Esophagus squamous epithelium (tissue), 5 donors: ENCODE measurements at places on chromosomes 6 and 20. TPM values are rescaled to one million over a fixed set of nuclear protein-coding genes. Genes with fewer than 3 reads are reported as not detected.

DNA sequence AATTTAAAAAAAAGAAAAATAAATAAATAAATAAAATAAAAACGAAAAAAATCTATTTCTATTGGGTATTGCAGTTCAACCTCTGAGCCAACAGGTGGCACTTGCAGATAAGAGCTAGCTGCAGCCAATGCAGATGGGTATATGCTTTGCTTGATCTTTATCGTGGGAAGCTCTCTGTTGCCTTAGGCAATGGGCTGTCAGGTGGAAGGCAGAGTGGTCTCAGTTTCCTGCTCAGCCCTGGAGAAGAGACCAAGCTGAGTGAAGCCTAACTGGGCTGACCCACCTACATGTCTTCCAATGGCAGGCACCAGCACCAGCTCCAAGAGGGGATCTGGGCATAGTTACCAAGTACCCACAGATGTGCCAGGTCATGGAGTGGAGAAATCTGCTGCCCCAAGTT, 95.0 kb downstream of the AK9 start:
- no peak for DNase-seq

DNA sequence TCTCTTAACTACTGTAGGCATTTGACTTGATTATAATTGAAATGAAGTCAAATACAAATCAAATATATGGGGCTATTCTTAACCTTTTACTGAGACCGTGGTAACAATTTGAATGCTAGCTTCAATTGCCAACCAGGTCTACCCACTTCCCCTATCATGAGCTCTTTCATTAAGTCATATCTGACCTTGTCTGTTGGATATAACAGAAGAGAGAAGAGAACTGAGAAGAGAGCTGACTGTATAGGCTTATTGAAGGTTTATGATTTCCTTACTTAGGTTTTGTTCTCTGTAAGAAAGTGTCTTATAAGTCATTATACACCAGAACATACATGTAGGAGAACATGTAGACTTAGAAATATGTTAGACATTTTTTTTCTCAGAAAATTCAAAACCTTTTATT, 549.4 kb downstream of the COL12A1 start:
- DNase-seq: no peak

- no peak for DNase-seq
Measured at GRCh38 chr20:5222919-5223634, 93.7 kb downstream of the PROKR2 start.

DNA sequence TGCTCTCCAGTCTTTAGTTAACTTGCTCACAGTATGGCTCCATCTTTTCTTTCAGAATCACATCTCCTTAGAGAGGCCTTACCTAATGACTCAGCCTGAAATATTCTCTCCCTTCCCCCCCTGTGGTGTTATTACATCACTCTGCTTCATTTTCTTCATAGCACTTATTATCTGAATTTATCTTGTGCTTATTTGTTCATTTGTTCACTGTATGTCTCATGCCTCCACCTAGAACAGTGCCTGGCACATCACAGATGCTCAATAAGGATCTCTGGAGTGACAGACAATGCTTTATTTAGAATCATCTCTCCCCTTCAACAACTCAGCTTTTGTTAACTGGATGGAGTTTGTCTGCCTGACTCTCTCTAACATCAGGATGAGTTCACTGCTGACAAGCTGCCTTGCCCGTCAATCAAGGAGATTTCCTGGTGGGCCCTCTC, 96.6 kb upstream of the MAN1A1 start:
- no peak for DNase-seq

TAAR8 gene
- total RNA-seq: not detected

RIPOR2 gene
- total RNA-seq: 2.4 TPM

DNA sequence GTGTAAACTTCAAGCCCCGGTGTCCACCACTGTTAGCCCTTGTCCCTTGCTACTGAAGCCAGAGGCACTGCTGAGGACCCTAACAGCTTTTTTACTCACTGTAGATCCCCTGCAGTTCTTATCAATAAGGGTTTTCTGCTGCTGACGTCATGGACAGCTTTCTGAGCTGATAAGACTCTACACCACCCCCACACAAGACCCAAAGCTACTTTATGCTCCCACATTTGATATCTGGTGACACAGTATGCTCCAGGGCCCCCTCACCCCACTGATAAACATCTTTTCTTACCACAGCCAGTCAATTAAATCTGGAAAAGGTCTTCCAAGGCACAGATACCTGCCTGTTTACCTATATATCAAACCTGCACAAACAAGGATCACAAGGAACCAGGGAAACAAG, 65.3 kb downstream of the NUS1 start:
- no peak for DNase-seq

- DNase-seq: no peak
Measured at GRCh38 chr6:79115553-79116182, 37.6 kb upstream of the PHIP start.

DNA sequence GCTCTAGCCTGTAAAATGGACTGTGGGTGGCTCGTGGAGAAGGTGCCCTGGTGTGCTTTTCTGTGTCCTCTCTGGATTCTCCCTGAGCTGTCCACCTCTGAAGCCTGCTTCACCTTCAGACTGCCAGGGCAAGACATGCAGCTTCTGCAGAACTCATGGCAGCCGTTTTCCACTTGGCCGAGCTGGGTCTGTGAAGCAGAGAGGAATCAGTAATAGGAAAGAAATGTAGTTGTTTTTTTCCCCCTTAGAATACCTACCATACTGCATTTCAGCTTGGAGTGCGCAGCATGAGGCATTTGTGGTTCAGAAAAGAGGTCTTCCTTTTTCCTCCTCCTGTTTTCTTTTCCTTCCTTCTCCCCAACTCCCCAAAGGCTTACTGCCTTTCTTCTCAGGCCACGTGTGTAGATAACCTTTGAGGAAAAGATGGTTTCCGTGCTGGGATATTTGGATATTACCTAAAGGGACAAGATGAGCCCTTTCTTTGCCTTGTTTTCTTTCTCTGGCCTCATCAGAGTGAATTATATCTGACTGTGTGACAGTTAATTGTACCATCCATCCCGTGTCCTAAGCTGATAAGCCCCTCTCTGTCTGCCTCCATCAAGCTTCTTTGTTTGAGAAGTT, 39.4 kb downstream of the RREB1 start:
- DNase-seq: no peak

DNA sequence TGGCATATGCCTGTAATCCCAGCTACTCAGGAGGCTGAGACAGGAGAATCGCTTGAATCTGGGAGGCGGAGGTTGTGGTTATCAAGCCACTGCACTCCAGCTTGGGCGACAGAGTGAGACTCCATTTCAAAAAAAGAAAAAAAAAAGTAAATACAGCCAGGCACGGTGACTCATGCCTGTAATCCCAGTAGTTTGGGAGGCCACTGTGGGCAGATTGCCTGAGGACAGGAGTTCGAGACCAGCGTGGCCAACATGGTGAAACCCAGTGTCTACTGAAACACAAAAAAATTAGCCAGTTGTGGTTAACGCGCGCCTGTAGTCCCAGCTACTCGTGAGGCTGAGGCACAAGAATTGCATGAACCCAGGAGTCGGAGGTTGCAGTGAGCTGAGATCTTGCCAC, 1.5 kb upstream of the NINL start:
- no peak for DNase-seq

- no peak for DNase-seq
Measured at GRCh38 chr20:58791286-58791685, 59.4 kb downstream of the GNAS-AS1 start.

HSPA1L gene
- total RNA-seq: 0.76 TPM

BNIP5 gene
- not detected for total RNA-seq

C6orf132 gene
- total RNA-seq: 175 TPM

- no peak for DNase-seq
Measured at GRCh38 chr6:39934131-39934757, at the start of gene MOCS1. TSS of gene MOCS1 (minus strand) at chr6:39934462. CDS start at chr6:39934417, 45 bp downstream.

GRCh38 chr6:126293891-126294524, 45.9 kb upstream of the CENPW start:
- no peak for DNase-seq
